Lung microvascular endothelial cell (primary cell): ENCODE measurements at places on chromosomes 4 and X. TPM values are rescaled to one million over a fixed set of nuclear protein-coding genes. Genes with fewer than 3 reads are reported as not detected.

DNA sequence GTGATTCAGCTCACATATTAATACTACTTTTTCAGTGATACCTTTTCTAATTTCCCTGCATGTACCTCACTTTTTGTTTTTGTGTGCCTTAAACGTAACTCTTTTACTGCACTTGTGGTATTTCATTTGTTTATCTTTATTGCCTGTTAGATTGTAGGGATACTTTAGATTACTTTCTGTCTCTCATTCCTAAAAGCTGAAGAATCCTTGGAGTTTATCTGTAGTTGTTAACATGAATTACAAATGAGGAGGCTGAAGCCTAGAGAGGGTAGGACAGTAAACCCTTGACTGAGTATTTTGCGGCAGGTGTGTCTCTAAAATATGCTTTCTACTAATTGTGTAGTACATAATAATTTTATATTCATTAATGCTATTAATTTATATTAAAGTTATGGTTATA is 34.9 kb downstream of the BMP2K start:
- DNase-seq, result no peak

GRCh38 chrX:9420275-9421265 is 44.3 kb upstream of the TBL1X start:
- DNase-seq, result peak; percentile 20

DNA sequence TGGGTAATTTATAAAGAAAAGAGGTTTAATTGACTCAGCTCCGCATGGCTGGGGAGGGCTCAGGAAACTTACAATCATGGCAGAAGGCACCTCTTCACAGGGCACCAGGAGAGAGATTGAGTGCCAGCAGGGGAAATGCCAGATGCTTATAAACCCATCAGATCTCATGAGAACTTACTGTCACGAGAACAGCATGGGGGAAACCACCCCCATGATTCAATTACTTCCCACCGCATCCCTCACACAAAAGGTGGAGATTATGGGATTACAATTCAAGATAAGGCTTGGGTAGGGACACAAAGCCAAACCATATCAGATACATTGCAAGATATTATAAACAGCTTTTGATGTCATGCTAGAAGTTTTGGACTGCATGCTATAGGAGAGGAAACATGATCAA is 204.3 kb downstream of the VEGFC start:
- DNase-seq, result no peak

DCX gene
- total RNA-seq, result not detected in 2 replicates

GRCh38 chrX:150499240-150499639 is 69.2 kb upstream of the MTM1 start:
- no peak for DNase-seq

CPZ gene
- not detected in 2 replicates for total RNA-seq

MEPE gene
- not detected in 2 replicates for total RNA-seq

DNA sequence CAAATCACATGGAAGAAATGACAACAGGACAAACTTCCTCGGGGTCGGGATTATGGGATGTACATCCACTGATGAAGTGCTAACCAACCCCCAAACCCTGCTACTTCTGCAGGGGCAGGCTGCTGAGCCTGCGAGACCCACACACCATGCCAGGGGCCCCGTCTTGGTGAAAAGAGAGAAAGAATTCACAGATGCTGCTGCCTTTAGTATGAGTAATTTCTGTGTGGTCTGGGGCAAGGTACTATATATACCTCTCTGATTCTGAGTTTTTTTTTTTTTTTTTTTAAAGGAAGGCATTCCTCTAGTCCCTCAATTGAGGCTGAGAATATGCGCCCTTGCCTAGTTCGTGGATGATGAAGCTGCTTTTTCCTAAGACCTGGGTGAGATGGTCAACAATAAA is 24.8 kb downstream of the PDHA1 start:
- DNase-seq, result no peak

DNA sequence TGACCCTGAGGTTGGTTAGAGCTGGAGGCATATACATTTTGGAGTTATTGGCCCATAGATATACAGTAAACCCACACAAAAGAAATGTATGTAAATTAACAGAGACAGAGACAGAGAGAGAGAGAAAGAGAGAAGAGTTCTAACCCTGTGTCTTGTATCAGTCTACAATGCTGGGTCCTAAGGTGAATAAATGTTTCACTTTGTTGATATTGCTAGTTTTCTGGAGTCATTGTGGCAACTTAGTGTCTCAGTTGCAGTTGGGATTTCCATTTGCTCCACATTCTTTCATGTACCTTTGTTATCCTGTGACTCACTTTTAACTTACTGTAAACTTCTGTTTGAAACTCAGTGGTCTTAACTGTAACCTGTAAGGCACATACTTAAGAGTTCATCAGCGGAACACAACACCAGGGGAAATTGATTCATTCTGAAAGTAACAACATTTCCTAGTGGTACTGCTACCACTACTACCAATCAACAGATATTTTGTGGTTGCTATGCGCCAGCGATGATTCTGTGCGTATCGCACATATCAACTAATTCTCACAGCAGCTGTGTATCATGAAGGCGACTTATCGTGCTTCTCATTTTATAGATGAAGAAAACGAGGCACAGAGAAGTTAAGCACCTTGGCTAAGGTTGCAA is 38.5 kb upstream of the ETDA start:
- DNase-seq, result no peak

GRCh38 chr4:13704761-13705160 is 77.2 kb upstream of the BOD1L1 start:
- DNase-seq, result no peak

GRCh38 chrX:9656277-9656676 is 109.4 kb downstream of the GPR143 start:
- peak; percentile 45 for DNase-seq

- no peak for DNase-seq
These were observed 151.1 kb upstream of the ADGRL3 start for GRCh38 chr4:61049018-61049417.

DNA sequence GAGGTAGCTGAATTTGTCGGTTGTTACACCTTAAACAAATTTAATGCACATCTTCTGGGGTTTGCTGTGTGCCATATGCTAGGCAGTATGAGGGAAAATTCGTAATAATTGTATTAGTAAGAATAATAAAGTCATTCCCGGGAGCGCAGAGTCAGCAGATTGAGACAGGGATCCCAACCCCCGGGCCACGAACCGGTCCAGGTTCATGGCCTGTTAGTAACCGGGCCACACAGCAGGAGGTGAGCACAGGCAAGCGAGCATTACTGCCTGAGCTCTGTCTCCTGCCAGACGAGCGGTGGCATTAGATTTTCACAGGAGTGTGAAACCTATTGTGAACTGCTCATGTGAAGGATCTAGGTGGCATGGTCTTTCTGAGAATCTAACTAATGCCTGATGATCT is 114.9 kb downstream of the PCDH7 start:
- DNase-seq, result no peak

- DNase-seq, result peak; percentile 54
These were observed 68.4 kb downstream of the MID2 start for GRCh38 chrX:107894038-107894437.

COX7B2 gene
- total RNA-seq, result not detected in 2 replicates

DNA sequence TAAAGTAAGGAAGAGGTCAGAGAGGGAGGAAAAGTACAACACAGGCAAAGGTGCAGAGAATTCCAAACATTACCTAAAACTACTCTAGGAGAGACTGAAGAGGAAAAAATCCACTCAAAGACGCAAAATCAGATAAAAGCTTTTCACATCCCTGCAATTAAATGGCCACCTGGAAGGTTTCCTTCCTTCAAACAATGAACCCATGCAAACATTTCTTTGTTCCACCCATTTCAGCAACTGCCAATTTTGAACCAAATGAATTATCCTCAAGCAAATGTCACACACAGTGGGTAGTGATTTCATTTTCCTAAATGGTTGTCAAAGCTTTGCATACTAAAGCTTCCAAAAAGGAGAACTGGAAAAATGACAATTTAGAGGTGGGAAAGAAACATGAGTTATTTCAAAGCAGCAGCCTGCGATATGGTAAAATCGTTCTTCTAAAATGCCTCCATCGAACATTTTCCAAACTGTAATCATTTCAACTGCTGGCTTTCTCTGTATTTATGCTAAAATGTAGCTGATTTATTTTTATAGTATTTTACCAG is 45.0 kb downstream of the APBB2 start:
- DNase-seq, result no peak

- DNase-seq, result no peak
These were observed 150.0 kb upstream of the PSAPL1 start for GRCh38 chr4:7584606-7585159.

- DNase-seq, result no peak
These were observed 31.6 kb downstream of the MEPE start for GRCh38 chr4:87864321-87864720.

DNA sequence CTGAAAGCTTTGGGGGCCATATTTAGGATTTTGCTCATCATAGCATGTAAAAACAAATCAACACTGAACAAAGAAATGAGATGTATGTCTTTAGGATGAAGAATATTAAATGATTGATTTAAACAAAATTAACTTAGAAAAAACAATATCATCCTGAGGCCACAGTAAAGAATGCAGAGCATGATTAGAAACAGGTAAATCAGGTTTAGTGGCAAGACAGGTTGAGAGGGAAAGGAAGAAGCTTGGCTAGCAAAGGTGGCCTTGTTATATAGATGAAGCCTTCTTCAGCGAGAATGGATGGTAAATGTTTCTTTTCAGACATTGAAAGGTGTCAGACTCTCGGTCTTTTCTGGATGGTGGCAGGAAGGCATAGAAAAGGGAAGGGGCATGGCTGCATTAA is 11.9 kb upstream of the MAGEB16 start:
- no peak for DNase-seq

GRCh38 chr4:100022792-100023222 is 72.7 kb upstream of the H2AZ1 start:
- DNase-seq, result no peak

DGAT2L6 gene
- total RNA-seq, result not detected in 2 replicates

- DNase-seq, result no peak
These were observed 12.3 kb upstream of the CHIC2 start for GRCh38 chr4:54076673-54077072.

PNMA6F gene
- total RNA-seq, result not detected in 2 replicates

FAM9C gene
- under 0.01 TPM in 1 of 2 replicates, not detected in the other for total RNA-seq

CD40LG gene
- total RNA-seq, result not detected in 2 replicates

DNA sequence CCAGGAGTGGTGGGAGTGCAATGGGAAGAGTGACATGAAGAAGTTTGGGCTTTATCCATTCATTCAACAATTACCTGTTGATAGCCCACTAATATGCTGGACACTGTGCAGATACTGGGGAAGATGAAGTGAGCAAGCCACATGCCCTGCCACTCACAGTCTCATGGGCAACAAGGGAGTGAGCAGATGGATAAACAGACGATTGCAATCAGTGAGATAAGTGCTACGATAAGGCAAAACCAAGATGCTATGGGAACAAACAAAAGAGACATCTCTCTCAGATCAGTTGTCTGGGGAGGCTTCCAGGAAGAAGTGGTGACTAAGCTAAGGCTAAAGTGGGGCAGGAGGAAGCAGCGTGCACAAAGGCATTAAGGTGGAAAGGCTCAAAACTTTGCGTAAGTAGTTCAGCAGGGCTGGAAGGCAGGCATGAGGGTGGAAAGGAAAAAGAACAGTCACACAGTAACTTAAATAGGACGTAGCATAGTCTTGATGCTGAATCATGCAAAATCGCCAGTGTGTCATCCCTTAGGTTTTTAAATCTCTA is 31.7 kb downstream of the GAB3 start:
- no peak for DNase-seq

GRCh38 chr4:24794051-24794450 is 1.3 kb upstream of the SOD3 start:
- no peak for DNase-seq

DNA sequence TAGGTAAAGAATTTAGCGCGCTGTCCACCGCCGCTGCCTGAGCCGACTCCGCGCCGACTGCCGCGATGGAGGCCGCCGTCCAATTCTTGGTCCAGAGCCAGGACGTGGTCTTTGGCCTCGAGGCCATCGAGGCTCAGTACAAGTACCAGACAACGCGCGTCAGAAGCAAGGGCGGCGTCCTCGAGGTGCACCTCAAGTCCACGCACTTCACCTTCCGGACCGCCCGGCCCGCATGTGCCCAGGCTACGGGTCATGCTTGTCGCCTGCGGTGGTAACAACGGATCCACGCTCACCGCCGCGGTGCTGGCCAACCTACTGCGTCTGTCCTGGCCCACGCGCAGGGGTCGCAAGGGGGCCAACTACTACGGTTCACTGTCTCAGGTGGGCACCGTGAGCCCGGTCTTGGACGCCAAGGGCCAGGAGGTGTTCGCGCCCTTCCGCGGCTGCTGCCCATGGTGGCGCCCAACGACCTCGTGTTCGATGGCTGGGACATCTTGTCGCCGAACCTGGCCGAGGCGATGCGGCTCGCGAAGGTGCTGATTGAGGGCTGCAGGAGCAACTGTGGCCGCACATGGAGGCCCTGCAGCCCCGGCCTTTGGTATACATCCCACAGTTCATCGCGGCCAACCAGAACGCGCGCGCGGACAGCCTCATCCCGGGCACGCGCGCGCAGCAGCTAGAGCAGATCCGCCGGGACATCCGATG is 128.0 kb downstream of the ANAPC4 start:
- no peak for DNase-seq

TMEM33 gene
- 27.9 and 38.9 TPM in 2 replicates for total RNA-seq

TCEAL7 gene
- total RNA-seq, result 0.22 TPM in 1 of 2 replicates, not detected in the other

DNA sequence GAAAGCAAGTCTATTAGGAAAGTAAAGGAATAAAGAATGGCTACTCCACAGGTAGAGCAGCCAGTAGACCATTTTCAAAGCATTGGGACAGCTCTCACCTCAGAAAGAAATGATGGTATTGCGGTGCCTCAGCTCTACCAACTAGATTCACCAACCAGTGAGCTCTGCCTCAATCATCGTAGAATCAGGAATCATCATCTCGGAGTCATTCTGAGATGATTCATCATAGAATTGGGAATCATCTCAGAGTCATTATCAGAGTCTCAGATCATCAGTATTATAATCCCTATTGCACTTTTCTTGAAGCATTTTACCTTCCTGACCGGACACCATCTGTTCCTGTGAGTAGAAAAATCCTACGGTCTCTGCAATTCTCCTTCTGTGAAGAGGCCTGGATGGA is 17.5 kb upstream of the SAT1 start:
- DNase-seq, result no peak

TMEM31 gene
- 0.22 TPM in 1 of 2 replicates, not detected in the other for total RNA-seq

DNA sequence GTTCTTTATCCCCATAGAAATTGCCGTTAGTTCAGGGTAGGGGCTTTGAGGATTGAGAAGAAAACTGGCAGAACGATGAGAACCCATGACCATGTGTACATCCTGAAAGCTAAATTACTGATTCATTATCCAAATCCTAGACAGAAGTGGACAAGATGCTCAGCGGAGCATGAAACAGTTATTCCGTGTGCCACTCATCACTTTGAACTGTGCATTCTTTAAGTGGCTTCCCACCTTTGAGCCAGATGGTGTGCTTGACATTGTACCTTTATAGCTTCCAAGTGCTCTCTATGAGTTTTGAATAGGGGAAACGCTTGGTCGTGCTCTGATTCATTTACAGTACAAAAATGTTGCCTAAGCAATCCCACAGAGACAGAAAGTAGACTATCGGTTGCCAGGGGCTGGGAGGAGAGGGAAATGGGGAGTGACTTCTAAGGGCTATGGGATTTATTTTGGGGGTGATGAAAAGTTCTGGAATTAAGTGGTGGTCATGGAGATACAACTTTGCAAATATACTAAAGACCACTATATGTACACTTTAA is 100.0 kb downstream of the DOCK11 start:
- no peak for DNase-seq
